ENCODE measurements at places on chromosomes 3 and 15.
A peak's percentile ranks its signal among the peaks of the same experiment; 100 is the strongest.

- no peak for DNase-seq
These were observed 12.5 kb downstream of the TM2D3 start for GRCh38 chr15:101639667-101640066.

GRCh38 chr3:112123548-112123947 lies 9.5 kb downstream of the GCSAM start:
- DNase-seq, result no peak

- DNase-seq, result no peak
These were observed 64.5 kb upstream of the MITF start for GRCh38 chr3:69674752-69675151.

GRCh38 chr15:33830351-33830750 lies 137.9 kb upstream of the CHRM5 start:
- DNase-seq, result no peak

GRCh38 chr15:63403254-63403945 lies 21.8 kb upstream of the CA12 start:
- DNase-seq, result no peak

DNA sequence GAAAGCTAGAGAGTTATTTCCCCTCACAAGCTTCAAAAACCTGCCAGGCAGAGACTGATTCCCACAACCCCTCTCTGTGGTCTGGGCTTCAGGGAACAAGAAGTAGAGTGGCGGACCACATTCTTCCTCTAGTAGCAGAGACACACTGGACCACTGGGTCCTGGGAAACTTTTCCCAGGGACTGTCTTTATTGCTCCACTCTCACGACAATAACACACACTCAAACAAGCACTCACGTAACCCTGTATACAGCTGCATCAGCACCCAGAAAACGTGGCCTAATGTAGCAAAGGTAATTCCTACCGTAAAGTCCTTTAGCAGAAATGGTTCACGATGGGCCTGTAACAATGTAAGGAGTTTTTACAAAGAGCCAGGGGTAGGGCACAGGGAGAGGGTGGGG lies 27.6 kb downstream of the CPOX start:
- DNase-seq, result no peak

GRCh38 chr15:45918839-45919238 lies 284.0 kb downstream of the SQOR start:
- DNase-seq, result no peak

DNA sequence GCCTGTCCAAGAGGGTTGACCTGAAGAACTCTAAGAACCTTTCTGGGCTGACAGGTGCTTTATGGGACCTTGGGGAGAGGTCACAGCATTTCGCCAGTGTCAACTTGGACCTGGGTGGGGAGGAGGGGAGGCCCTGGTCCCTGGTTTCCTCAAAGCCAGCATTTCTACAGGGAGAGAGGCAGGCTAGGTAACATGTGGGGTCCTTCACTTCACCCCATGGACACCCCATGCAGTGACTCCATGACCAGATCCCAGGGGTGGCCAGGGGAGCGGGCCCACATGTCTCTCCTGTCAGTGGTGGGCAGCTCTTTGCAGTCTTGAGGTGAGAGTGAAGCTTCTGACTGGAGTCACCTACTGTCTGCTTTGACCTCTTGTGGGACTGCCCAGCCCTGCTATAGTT lies 35.8 kb downstream of the GOLGA6L10 start:
- no peak for DNase-seq

- DNase-seq, result no peak
These were observed 380.0 kb downstream of the PDCD6IP start for GRCh38 chr3:34178415-34178814.

DNA sequence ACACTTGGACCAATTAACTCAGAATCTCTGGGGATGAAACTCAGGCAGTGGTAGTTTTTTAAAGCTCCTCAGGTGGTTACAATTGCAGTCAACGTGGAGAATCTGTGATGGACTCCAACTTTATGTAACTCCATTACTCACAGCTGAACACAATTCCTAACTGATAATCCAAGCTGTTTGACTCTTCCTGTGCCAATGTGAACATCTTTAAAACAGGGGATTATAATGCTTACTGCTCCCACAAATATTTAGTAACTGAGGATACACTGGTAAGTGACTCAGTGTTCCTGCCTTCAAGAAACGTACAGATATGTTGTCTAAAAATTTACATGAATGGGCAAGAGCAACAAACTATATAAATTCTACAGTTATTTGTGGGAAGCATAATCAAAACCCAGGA lies 85.6 kb downstream of the OSBPL10 start:
- no peak for DNase-seq

- no peak for DNase-seq
These were observed 2.6 kb downstream of the ZNF80 start for GRCh38 chr3:114234745-114235144.

- DNase-seq, result no peak
These were observed 119.6 kb downstream of the ABI3BP start for GRCh38 chr3:100873611-100874010.

DNA sequence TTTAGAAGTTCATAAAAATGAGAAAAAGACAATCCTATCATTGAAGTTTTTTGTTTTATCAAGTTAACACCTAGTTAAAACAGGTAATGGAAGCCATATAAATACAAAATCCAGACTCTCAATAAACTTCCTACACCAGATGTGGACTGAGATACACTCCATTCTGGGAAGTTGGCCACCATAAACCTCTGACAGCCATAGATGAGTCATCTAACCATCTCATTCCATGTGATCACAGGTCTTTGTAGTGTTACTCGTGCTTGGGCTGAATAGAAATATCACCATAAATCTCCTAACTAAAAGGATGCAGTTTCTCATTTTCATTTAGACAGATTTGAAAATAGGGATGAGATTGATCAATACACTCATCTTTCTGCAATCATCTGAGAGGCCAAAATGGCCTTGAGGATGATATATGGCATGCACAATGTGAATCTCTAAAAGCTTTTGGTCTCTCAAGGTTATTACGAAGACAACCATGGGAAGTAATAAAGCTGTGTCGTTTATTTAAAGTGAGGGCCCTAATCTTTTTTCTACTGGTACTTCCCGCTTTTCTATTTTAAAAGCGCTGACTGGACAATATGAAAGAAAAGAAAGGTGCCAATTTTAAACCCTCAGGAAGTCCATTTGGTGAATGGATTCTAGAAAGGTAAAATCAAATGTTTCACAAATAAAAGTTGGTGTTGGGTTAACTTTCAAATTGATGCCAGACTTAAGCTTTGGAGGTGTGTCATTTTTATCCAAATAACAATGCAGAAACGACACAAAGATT lies 155.5 kb downstream of the POLR2M start:
- DNase-seq, result no peak

GRCh38 chr3:153146191-153147053 lies 15.6 kb upstream of the RAP2B start:
- no peak for DNase-seq

DNA sequence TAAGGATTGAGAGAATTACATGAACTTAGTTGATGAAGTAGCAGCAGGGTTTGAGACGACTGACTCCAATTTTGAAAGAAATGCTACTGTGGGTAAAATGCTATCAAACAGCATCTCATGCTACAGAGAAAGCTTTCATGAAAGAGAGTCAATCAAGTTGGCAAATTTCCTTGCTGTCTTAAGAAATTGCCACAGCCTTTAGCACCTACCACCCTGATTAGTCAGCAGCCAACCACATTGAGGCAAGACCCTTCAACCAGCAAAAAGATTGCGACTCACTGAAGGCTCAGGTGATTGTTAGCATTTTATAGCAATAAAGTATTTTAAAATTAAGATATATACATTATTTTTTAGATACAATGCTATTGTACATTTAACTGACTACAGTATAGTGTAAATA lies 80.9 kb downstream of the RAP2B start:
- DNase-seq, result no peak

DNA sequence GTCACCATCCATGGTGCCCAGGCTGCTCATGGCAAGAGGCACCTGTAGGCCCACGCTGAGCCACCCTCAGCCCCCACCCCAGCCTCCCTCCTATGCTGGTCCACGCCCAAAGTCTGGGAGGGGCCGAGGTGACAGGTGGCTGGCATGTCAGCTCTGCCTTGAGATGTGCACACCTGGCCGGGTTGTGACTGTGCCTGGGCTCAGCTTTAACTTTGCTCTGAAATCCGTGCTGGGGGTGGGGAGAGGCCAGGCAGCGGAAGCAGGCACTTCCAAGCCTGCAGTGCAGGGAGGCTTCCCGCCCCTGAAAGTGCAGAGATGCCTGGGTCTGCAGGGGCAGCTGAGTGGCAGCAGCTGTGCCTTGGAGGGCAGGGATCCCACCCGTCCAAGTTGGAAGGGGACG lies 1124.8 kb downstream of the SI start:
- no peak for DNase-seq

- peak; percentile 97 for DNase-seq
These were observed 24.7 kb downstream of the LOXL1 start for GRCh38 chr15:73950831-73951561.

DNA sequence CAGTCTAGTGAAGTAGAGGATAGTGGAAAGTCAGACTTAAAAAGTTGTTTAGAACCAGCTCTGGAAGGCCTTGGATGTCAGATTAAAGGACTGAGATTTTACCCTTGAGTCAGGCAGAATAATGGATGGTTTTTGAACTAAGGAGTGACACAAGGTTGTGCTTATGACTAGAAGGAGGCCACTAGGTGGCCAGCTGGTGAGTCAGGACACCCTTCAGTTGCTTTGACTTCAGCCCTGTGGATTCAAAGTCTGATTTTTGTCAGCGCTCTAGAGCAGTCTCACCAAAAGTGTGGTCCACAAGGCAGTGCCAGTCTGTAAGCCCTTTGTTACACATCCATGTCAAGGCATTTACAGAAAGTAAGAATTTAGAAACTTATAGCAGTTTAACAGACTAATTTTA lies 3.8 kb upstream of the GABPB1 start:
- DNase-seq, result peak; percentile 55

DNA sequence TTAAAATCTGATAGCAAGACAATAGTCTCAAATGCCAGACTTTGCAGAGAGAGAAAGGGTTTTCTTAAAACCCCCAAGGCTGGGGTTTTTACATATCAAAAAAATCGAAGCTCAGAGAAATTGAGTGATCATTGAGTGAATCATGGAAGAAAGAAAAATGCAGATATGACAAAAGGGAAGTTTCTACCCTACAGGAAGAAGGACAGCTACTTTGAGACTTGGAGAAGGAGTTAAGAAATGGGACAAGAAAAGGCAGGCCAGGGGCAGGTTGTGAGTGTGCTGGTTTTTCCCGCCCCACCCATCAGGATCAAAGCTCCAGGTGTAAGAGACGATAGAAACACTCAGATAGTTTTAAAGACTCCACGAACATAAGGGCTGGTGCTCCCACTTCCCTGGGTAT lies 18.6 kb downstream of the TMEM158 start:
- DNase-seq, result no peak

- DNase-seq, result no peak
These were observed 2.6 kb upstream of the GBE1 start for GRCh38 chr3:81764002-81764401.

DNA sequence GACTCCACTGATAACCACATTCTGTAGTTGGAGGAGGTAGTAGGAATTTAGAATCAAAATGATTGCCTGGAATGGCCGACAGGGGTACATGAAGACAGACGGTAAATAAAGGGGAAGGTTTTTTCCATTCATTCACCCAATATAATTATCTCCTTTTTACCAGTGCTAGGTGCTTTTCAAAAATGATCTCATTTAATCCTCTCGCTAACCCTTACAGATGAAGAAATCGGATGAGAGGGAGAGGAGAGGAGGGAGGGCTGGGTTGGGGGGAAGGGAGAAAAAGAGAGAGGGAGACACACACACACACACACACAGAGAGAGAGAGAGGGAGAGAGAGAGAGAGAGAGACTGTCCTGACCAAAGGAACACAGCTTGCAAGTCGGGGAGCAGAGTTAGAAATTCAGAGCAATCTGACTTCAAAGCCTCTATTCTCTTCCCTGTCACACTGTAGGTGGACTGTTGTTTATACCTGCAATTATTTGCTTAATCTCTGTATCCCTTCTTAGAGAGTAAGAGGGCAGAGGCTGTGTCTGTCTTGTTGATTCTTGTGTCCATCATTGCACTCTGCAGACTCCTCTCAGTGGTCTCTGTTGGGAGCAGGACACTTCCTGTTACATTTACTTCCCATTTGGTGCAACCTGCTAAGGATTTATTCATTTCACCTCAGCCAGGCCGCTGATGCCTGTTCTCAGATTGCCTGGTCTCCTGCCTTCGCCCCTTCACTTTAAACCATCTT lies 18.7 kb upstream of the PAQR9 start:
- DNase-seq, result no peak

GRCh38 chr3:45994419-45995235 lies 997 bp downstream of the FYCO1 start:
- peak; percentile 58 for DNase-seq
